ENCODE measurements at places on chromosomes 7 and 10.

DNA sequence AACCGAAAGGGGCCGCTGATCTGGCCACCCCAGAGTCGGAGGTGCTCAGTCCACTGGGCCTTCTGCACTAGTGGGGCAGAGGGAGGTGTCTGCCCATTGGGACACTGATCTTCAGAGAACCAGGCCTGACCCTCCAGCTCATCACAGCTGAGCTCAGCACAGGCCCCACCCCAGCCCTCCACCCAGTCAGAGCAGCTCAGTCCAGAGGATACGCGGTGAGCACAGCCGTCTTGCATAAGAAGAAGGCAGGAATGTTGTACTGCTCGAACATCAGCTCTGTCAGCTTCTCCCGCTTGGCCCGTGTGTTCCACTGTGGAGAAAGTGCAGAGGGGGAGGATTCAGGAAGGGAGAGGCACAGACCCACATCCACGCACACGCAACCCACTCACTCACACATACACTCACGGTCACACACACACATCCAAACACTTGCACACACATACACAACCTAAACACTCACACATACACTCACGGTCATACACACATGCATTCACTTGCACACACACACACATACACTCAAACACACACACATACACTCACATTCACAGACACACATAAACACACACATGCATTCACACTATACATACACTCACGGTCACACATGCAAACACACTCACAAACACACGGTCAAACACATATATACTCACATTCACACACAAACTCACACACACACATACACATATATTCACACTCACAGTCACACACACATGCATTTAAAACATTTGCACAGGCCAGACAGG is 6.3 kb downstream of the ACTL6B start:
- DNase-seq, result no peak

DNA sequence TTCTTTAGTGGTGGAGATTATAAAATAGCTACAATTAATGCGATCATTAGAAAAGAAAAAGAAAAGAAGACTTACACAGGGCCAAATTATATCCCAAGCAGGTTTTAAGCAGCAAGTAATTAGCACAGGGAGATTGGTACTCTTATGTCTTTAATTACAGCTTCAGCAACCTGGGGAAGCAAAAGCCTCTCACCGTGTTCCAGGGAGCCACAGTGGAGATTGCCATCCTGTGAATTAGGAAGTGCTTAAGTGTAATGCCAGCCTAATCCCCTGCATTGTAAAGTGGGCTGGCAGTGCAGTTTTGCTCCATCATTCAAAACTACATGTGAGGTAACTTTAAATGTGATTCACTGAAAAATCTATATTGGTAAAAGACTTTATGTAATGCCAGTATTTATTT is 533.5 kb upstream of the COBL start:
- DNase-seq, result no peak

- DNase-seq, result no peak
Observed at GRCh38 chr10:29050081-29050480, 238.8 kb upstream of the LYZL1 start.

- DNase-seq, result no peak
Observed at GRCh38 chr7:4156190-4156589, 525.9 kb upstream of the FOXK1 start.

DNA sequence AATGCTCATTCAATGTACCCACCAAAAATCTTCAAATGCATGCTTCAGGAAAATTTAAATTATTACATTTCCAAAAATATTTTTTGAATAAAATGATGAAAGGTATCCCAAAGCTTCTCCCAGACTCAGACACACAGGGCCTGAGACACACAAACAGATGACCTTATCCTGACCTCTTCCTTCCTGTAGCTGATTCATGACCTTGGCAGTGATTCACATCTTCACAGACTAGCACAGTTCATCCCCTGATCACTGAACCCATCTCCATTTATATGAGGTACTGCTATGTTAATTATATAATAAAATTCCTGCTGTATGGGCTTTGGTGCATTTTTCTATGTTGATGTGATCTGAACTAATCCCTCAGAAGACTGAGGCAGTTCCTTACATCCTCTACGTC is 265.0 kb upstream of the GLI3 start:
- DNase-seq, result no peak

GRCh38 chr7:158586499-158587161 is 993 bp downstream of the PTPRN2 start:
- no peak for DNase-seq

GRCh38 chr10:1559761-1560160 is 177.6 kb downstream of the ADARB2 start:
- DNase-seq, result no peak

DNA sequence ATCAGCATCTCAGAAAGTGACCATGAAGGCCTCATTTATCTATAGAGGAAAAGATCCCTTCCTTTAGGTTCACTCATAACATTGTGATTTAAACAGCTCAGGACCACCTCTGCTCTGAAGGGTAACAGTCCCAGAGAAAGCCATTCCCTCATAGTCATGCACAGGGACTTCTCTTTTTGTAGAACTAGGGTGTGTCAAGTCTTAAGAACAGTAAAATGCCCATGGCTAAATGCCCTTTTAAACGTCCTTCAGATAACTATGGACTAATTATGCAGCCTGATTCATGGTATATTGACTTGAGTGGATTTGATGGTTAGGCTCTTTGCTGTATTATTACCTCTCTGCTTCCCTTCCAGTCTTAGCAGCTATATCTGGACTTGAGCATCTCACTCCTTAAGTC is 337.8 kb downstream of the SORCS1 start:
- DNase-seq, result no peak

DNA sequence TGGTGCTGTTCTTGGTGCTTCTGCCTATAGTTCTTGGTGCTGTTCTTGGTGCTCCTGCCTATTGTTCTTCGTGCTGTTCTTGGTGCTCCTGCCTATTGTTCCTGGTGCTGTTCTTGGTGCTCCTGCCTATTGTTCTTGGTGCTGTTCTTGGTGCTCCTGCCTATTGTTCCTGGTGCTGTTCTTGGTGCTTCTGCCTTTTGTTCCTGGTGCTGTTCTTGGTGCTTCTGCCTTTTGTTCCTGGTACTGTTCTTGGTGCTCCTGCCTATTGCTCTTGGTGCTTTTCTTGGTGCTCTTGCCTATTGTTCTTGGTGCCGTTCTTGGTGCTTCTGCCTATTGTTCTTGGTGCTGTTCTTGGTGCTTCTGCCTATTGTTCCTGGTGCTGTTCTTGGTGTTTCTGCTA is 71.1 kb downstream of the PTPRN2 start:
- DNase-seq, result no peak

DNA sequence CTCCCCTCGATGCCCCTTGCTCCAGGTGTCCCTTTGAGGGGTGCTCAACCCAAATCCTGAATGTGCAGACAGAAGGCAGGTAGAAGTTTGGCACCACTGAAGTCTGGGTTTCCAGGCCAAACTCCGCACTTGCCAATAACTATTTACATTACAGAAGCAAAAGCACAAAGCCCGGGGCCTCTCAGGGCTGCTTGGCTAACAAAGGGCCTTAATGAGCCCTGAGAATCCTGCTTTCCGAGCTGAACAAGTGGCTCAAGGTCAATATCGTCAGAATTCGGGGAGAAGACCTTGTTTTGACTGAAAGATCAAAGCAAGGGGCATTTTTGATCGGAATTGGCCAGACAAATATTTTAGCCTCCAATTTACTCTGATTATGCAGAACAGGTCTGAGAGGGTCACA is 189.9 kb downstream of the HERPUD2 start:
- no peak for DNase-seq

GRCh38 chr7:157133304-157133703 is 5.4 kb upstream of the UBE3C start:
- no peak for DNase-seq

- DNase-seq, result no peak
Observed at GRCh38 chr10:59047180-59047579, 129.3 kb upstream of the PHYHIPL start.

DNA sequence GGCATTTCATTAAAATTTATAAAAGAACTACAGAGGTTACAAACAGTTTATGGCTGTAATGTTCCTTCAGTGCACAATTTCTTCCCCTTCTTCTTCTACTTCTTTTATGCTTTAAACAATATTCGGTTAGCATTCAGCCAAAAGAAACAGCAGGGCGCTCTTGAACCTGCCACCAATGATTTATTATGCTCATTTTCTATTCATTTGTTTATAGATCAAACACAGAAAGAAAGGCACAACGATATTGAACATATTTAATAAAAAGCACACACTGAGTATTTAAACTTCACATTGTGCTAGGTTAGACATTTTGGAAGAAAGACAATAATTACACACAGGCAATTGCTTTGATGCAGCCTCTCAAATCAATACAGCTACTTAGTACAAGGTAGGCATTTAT is 1025.8 kb upstream of the LRRN3 start:
- DNase-seq, result no peak

DNA sequence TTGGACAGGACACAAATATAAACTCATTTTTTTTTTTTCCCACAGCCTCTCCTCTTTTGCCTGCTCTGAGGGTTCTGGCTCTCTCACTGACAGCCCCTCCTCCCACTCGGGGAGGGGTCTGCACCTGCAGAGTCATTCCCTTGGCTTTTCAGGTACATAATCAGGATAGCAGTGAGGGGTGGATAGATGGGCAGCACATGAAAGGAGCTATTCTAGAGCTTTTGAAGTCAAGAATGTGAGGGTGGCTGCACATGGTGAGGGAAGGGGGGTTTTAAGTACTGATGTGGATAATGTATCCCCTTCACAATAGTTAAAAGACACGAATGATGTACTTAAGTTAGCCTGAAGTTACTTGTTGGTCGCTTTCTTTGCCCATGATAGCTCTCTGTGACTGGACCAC is 76.2 kb downstream of the CFAP58 start:
- no peak for DNase-seq

- no peak for DNase-seq
Observed at GRCh38 chr10:46239993-46240683, 46.7 kb upstream of the ANTXRL start.

GRCh38 chr10:131354380-131354779 is 42.9 kb upstream of the TCERG1L start:
- DNase-seq, result no peak

- no peak for DNase-seq
Observed at GRCh38 chr7:66903360-66904062, 17.5 kb upstream of the TMEM248 start.

- DNase-seq, result no peak
Observed at GRCh38 chr10:11406746-11407145, 204.7 kb downstream of the USP6NL start.

DNA sequence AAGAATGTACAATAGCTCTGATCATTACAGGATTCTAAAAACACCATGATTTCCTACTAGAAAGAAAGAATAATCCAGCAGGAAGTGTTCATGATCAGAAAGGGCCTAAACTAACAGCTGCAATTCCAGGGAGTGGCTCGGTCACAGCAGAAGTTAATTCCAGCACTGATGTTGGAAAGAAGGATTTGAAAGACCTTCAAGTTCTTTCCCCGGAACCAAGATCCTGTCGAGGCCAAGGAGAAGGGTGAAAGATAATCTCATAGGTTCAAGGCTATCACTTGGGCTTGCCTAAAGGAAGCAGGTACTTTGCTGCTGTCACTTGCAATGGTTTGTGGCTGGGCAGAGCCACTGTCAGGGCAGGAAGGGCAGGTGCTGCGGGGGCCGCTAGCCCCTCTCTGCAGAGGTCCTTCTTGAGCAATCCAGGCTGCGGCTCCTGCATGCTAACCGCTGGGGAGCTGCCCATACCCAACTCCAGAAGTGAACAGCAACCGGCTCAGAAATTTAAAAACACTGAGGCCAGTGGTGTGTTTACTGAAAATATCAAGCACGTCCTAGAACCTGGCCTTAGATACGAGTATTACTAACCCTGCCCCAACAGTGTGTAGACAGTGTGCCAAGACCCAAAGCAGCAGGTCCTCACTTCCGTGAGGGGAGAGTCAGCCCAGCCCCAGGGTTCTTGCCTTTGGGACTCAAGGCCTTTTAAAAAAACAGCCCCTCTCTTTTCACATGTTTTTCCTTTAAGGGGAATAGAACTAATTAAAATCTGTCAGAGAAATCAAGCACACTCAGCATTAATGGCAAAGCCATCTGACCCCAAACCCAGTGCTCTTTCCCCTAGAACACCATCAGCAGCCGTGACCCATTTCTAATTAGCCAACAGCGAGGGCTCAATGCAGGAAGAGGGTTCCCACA is 76.8 kb downstream of the VIPR2 start:
- DNase-seq, result no peak

- peak; percentile 56 for DNase-seq
Observed at GRCh38 chr10:132447446-132448247, 50.6 kb downstream of the PWWP2B start.

DNA sequence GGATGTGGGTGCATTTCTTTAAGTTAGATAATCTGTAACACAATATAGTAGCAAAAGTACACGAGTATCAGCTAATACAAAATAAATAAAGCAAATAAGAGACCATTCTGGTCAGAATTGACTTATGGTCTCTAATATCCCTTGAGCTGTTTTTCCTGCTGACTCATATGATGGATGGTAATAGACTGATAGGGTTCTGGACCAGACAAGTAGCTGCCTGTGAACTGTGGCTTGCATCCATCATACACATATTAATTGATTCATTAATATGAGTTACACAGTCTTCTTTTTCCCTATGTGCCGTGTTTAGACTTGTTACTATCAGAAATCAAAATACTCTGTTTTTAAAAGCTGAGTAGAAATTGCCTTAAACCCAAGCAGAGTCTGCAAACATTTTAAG is 762.8 kb downstream of the GATA3 start:
- DNase-seq, result no peak

DNA sequence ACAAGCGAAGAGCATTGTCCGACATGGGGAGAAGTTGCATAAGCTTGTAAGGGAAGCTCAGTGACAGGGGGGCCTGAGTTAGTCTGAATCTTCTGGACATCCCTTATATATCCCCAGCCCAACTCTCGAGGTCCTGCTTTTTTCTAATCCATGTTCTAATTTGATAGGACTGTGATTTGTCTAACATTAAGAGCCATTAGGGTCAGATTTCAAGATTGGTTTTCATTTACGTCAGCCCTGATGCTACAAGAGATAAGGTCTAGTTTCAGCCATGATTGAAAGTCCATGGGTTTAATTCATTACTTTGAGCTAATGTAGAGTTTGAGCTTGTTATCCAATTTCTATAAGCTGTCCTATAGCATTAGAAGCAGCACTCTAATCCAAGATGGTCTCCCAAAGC is 20.3 kb downstream of the TLX1 start:
- DNase-seq, result no peak

- DNase-seq, result no peak
Observed at GRCh38 chr7:42426163-42426562, 189.2 kb upstream of the GLI3 start.

DNA sequence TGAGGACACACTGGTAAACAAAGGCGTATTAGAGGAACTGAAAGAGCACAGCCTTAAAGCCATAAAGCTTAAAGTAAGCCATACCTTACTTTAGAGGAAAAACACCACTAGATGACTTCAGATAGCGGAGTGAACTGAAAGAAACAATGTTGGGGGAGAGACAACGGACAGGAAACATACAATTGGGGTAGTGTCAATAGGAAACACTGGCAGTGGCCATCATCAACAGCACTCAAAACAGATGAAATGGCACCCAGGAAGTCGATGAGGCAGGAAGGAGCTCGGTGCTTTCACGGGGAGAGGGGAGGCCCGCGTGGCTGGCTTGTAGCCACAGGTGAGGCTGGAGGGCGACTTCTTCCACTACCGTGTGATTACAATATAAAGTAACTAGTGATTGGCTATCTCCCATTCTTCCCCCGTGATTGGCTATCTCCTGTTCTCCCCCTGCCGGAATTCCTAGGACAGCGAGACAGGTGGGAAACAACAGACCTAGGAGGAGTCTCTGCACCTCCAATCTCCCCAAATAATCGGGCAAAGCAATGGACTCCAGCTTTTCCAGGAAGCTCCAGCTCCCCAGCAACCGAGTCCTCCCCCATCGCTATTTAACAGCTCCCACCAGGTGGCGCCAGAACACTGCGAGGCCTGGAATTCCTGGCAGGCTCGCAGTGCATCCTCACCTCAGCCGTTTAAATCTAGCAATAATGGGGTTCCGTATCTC is 2.4 kb upstream of the TAS2R38 start:
- peak; percentile 38 for DNase-seq
